Fibroblast of the aortic adventitia (primary cell): ENCODE measurements at places on chromosomes 12 and 14. TPM values are rescaled to one million over a fixed set of nuclear protein-coding genes. Genes with fewer than 3 reads are reported as not detected.
A peak's percentile ranks its signal among the peaks of the same experiment; 100 is the strongest.

- DNase-seq: no peak
Measured at GRCh38 chr12:128021561-128021960, 245.4 kb upstream of the TMEM132C start.

GRCh38 chr14:73269729-73270531 lies 32.6 kb downstream of the PAPLN start:
- DNase-seq: peak; percentile 35

DNA sequence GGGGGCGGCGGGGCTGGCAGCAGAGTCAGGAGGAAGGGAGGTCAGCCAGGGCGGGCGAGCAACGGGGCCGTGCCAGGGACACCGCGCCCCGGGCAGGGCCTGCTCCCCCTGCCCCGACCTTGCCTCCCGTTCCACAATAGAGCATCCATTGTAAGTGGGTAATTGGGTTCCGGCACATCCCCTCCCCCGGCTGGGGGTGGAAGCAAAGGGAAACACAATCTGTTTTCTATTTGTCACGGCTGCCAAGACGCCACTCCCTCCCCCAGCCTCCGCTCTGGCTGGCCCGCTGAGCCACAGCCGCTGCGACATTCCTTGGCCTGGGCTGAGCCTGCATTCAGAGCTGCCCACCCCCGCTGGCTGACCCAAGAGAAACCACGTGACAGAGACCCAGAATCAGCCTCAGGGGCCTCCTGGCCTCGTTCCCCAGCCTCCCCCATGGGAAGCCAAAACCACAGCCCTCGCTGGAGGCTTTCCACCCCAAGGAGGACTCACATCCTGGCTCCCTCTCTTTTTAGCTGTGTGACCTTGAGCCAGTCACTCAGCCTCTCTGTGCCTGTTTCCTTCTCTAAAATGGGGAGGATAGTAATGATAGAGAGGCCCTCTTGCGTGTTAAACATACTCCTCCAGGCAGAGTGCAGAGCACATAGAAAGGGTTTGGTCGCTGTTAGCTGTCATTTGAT lies 117.6 kb downstream of the SCARB1 start:
- DNase-seq: peak; percentile 97

DNA sequence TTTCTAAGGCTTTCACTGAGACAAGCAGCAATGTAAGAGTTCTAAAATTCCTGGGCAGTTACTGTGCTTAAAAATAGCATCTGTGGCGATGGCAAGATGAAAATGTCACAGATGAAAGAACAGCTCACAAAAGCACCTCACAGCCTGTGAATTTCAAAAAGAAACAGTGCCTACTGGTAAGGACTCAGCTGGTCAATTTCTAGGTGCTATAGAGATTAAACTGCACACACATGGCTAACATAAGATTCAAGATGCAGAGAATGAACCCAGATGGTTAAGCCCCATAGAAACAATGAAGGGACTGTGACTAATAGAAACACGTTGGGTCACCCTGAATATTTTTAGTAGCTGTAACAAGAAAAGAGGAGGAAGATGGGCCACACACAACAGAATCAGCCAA lies 12.0 kb upstream of the IL26 start:
- DNase-seq: peak; percentile 47

- DNase-seq: no peak
Measured at GRCh38 chr14:22434030-22434429, 155.0 kb downstream of the DAD1 start.

- no peak for DNase-seq
Measured at GRCh38 chr14:32925439-32925838, 13.2 kb upstream of the NPAS3 start.

DNA sequence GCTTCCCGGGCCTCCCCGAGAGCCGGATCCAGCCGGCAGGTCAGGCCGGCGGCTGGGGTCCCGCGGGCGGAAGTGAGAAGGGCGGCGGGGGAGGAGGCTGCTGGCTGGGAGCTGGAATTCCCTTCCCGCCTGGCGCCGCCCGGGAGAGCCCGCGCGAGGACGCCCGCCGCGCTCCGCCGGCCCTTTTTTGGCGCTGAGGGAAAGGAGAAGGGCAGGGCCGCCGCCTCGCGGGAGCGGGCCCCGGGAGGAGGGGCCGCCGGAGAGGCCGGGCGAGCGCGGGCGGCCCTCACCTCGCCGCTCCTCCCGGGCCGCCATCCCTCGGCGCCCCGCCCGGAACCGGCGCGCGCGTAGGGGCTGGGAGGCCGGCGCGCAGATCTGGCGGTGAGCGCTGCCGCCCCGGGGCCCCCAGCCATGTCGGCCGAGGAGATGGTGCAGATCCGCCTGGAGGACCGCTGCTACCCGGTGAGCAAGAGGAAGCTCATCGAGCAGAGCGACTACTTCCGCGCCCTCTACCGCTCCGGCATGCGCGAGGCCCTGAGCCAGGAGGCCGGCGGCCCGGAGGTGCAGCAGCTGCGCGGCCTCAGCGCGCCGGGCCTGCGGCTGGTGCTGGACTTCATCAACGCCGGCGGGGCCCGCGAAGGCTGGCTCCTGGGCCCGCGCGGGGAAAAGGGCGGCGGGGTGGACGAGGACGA lies at the start of the genes KLHL42 and MANSC4:
Gene KLHL42 (plus strand): TSS at position 314 of the 692 bp plus-strand sequence. CDS start 98 bp downstream, at position 412.
Gene MANSC4 (minus strand): TSS at position 317 of the 692 bp plus-strand sequence. CDS start 8,960 bp downstream, outside the sequence.
- peak; percentile 68 for DNase-seq

DNA sequence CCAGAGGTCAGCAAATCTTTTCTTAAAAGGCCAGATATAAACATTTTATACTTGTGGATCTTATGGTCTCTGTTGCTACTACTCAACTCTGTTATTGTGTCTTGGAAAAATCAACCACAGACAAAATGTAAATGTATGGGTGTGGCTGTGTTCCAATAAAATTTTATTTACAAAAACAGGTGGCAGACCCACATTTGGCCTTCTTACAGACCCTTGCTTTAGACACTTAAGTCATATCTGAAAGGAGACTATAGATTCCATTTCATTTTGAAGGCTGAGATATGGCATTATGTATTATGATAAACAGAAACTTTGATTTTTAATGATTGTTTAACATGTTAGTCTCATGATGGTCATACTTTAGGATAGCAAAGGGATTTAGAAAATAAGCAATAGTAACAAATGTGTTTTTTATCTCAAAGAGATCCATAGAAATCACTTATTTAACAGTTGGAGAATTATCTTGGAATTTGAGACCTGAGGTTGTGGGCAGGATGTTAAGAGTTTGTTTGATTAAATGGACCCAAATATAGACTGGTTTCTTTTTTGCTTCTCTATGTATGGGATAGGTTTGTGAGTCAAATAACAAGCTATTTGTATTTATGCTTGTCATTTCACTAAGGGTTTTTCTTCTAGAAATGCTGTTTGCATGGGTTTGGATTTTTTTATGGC lies 51.2 kb downstream of the PPFIBP1 start:
- DNase-seq: no peak

DNA sequence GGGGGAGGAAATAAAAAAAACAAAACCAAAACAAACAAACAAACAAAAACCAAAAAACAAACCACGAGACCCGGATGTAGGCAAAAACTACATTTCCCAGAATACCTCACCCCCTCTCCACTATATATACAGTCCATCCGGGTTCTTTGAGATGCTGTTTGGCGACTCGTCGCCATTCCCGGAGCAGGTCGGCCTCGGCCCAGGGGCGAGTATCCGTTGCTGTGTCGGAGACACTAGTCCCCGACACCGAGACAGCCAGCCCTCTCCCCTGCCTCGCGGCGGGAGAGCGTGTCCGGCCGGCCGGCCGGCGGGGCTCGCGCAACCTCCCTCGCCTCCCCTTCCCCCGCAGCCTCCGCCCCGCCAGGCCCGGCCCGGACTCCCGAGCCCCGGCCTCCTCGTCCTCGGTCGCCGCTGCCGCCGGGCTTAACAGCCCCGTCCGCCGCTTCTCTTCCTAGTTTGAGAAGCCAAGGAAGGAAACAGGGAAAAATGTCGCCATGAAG lies at the start of gene RNF10:
Gene RNF10 (plus strand): TSS at position 154 of the 500 bp plus-strand sequence. CDS start 456 bp downstream, outside the sequence.
- DNase-seq: peak; percentile 93

GRCh38 chr12:106091446-106091820 lies 47.3 kb downstream of the NUAK1 start:
- DNase-seq: no peak

Gene MAX
- total RNA-seq: 61.0 and 69.3 TPM in 2 replicates

Gene LTA4H
- total RNA-seq: 68.1 and 88.2 TPM in 2 replicates

Gene DNAI7
- total RNA-seq: 0.18 and 4.2 TPM in 2 replicates

Gene PLEKHG7
- not detected in 2 replicates for total RNA-seq

Gene SLCO1B1
- total RNA-seq: not detected in 2 replicates

Gene SDR39U1
- 12.6 and 13.7 TPM in 2 replicates for total RNA-seq

Gene TMEM117
- 9.9 and 13.0 TPM in 2 replicates for total RNA-seq
